ENCODE measurements at places on chromosomes 5 and 9. TPM values are rescaled to one million over a fixed set of nuclear protein-coding genes. Genes with fewer than 3 reads are reported as not detected.

DNA sequence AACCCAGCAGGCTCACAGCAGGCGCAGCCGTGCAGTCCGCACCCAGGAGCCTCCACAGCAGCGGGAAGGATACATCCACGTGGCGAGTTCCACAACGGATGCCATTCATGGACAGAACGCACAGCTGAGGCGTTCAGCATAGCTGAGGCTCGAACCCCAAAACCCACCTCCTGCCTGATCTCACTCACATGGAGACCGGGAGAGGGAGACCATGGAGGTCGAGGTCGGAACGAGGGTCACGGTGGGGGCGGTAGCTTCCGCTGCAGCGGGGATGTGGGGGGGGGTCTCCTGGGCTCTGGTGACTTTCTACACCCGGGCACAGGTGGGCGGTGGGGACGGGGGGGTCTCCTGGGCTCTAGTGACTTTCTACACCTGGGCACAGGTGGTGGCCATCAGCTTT lies 17.5 kb downstream of the TERT start:
- DNase-seq: no peak

DNA sequence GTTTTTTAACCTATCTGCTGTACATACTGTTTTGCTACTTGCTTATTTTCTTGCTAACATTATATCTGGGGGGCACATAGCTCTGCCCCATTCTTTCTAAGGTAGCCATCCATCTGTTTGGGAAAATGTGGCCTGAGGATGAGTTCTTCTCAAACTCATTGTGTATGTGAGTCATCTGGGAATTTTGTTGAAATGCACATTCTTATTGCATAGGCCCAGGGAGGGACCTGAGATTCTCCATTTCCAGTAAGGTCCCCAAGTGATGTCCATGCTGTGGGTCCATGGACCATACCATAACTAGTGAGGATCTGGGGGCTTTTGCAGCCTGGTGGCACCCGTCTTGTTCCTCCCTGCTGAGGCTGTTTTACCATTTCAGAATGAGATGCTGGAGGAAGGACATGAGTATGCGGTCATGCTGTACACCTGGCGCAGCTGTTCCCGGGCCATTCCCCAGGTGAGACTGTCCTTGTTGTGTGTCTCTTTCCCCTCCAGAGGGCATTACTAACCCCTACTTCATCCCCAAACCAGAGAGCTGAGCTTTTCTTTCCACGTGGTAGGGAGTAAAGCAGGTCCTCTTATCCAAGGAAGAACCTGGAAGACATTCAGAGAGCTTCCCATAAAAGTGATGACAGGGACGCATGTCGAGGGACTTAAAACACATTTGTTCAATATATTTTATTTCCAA lies 28.6 kb downstream of the CYFIP2 start:
- no peak for DNase-seq

DNA sequence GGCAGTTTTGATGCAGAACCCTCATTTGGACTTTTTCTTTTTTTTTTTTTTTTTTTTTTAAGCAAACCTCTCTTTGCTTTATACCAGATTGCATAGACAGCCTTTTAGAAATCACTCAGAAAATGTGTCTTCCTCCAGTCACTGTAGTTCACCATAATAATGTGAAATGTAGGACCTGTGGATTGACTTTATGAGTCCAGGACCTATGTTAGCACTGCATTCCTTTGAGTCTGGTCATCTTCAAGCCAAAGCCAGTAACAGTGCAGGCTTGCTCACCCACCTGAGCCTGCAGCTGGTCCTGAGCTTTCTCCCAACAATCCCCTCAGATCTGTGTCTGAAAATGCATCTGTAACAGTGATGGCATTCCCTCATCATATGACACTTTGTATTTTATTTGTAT lies 110.7 kb upstream of the NFIL3 start:
- DNase-seq: no peak

DNA sequence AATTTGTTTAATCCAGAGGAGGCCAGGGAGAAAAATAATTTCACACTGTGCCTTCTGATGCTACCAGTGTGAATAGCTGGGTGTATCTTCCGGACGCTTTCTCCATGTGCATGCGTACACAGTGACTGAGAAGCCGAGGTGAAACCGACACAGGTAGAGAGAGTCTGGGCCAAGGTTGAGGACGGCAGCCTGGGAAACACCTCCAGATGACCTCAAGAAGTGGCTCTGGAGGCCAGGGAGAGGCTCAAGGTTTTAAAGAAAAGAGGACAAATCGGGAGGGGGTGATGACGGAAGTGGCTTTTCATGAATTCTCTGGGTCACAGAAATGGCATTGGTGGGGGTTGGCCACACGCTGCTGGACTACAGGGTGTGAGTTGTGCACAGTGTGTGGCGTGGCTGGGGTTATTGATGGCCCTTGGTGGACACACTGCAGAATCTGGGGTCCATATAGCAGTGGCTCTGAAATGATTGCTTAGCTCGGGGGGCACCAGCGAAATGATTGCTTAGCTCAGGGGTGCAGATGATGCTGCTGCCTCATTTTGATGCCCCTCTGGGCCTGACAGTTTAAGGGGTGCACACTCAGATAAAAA lies 34.1 kb upstream of the LRRC14B start:
- no peak for DNase-seq

DNA sequence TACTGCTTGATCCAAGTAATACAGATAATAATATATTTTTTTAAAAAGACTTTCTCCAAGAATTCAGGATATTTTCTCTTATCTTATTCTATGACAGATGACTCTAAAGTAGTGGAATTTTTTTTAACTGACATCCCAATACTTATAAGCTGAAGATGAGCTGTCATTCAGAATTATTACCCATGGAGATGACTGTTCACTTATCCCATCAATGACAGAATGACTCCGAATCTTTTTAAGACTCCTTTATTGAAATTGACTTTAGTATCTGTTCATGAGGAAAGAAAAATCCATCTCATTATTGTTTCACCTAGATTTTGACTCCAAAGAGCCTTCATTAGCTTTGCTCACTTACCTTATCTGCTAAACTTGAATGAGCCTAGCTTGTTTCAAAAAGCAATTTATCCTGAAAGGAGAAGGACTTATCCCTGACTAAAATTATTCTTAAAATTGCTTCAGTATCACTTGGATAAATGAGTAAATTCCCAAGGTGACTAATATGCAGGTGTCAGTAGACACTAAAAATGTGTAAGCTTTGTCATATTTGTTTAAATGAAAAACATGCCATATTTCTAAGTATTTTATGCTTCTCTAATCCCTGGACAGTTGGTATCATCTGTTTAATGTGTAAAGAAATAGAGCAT lies 146.9 kb downstream of the PLCXD3 start:
- no peak for DNase-seq

- DNase-seq: no peak
Observed at GRCh38 chr9:133126697-133127339, 5.8 kb upstream of the RALGDS start.

GRCh38 chr5:7271435-7272084 lies 124.4 kb upstream of the ADCY2 start:
- no peak for DNase-seq

The TOR4A gene
- 2.3 TPM for total RNA-seq

DNA sequence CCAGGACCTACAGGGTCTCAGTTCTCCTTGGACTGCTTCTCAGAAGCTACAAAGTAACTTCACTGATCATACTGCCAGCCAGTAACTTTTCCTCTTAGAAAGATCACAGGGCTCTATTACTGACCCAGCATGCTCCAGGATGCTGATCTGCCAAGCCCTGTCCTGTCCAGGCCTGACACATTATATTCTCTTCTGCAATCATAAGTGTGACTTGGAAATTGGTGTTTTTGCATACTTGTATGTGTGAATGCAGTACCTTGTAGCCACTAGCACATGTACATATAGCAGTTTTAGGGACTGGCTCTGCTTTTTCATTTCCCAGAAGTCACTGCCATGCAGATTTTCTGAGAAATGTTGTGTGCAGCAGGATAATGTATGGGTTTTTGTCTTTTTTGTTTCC lies 40.1 kb upstream of the CCNH start:
- DNase-seq: no peak

The LCN2 gene
- not detected for total RNA-seq

DNA sequence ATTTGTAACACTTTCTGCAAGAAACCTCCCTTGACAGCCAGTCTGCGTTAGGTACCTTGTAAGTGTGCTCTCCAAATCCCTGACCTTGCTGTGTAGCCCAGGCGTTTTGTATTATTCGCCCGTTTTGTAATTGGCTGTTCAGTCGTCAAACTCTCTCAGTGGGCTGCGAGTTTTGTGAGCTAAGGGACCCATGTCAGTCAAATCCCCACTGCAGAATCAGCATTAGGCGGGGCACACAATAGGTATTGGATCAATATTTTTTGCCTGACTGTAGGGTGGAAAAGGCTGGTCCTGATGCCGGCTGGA lies 665 bp downstream of the DNAJC18 start:
- no peak for DNase-seq

DNA sequence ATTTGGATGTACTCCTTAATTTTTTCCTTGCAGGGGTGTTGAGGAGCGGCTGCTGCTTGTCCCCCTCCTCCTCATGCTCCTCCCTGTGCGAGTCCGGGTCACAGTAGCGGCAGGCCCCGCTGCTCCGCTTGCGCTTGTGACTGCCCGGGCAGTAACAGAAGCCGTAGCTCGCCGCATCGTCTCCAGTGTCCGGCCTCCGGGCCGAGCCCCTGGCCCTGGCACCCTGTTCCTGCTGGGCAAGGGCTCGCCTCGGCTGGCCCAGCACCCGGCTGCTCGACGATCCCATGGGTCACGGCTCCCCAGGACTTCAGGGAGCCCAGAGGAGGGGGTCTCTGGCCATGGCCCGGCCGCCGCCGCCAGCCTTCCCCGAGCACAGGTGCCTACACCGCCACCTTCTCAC lies at the start of gene GMCL2:
GMCL2 (minus strand) TSS at position 358 of the 400 bp plus-strand sequence; CDS start at position 286, 72 bp downstream.
- no peak for DNase-seq

The MYO10 gene
- total RNA-seq: 62.0 TPM

The CYLC2 gene
- not detected for total RNA-seq

Data from MG63 (cell line).